CD8-positive, alpha-beta T cell (primary cell): ENCODE measurements at places on chromosomes 3 and 15.

GRCh38 chr3:108092501-108092900 is 1.7 kb upstream of the CD47 start:
- no peak for DNase-seq

- no peak for DNase-seq
Observed at GRCh38 chr15:34456658-34457057, 19.1 kb upstream of the GOLGA8A start.

DNA sequence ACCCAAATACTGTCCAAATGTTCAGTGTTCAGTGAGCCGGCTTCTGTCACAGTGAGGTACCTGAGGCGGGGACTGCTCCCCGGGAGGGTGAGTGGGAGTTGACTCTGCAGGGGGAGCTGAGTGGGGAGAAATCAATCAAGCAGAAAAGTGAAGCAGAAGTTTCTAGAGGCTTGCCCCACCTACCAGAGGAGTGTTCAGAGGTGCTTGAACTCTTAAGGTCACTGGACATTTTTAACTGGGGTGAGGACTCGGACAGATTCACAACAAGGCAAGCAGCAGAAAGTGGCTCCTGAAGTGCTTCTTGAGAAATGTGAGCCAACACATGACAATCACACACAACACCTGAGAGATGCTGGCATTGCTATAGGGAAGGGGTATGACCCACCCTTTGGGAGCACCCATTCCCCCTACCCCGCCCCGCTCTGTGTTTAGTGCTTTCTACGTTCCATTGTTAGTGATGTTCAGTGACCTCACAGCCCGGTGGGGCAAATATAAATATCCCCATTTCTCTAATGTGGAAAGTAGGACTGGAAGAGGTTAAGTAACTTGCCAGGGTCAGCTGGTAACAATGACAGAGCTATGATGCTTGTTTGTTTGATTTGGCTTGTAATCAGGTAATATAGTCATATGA is 48.6 kb upstream of the AKAP13 start:
- no peak for DNase-seq

GRCh38 chr3:130473416-130473815 is 43.6 kb upstream of the COL6A6 start:
- no peak for DNase-seq

DNA sequence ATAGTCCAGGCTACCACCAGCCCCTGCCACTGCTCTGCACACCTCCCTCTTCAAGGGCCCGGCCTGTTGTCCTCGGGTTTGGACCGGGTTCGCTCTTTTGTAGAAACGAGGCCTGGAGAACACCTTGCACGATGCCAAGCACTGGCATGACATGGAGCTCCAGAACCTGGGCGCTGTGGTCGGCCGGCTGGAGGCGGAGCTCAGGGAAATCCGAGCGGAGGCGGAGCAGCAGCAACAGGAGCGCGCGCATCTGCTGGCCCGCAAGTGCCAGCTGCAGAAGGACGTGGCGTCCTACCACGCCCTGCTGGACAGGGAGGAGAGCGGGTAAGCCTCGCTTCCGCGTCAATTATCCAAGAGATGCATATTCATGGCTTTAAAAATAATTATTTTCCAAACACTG is 72.4 kb downstream of the BFSP2 start:
- DNase-seq = no peak

DNA sequence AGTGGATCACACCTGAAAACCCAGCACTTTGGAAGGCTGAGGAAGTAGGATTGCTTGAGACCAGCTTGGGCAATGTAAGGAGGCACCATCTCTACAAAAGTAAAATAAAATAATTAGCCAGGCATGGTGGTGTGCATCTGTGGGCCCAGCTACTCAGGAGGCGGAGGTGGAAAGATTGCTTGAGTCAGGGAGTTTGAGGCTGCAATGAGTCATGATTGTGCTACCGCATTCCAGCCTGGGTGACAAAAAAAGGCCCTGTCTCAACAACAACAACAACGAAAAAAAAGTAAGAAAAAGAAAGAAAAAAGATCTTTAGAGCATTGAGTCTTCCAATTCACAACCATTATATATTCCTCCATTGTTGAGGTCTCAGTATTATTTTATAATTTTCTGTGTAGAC is 192.4 kb upstream of the DPH6 start:
- DNase-seq = no peak

DNA sequence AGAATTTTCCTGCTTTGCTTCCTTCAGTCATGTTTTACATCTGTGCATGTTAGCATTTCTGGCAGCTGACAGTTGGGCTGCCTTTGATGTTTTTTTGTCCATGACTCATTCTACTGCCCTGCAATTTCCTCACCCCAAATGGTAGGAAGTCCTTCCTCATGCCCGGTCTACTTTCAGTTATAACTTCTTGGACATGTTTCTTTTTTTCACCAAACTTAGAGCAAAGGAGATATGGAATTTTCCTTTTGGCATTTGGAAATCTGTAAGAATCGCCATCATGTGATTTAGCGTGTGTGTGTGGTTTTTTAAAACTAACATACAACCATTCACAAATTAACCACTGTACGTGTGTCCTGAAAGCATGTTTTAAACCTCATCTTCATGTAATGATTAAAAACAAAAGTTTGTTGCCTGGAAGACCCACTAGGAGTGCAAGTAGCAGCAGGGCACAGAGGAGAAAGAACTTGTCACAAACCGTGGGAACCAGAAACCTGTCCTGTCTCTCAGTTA is 430.7 kb upstream of the CFAP20DC start:
- DNase-seq = no peak

DNA sequence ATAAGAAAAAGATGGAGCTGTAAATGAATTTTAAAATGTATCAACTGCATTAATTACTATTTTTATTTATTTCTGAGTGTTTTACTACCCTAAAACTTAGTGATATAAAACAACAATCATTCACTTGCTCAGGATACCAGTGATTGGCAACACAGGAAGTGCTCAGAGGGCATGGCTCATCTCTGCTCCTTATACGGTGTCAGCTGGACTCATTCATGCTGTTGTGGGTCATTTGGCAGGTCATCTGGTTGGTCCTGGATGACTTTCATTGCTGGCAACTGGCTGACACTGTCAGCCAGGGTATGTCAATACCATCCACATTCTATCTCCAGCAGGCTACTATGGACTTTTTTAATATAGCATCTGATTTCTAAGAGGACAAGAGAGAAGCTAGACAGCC is 689.6 kb upstream of the NECTIN3 start:
- DNase-seq = no peak

DNA sequence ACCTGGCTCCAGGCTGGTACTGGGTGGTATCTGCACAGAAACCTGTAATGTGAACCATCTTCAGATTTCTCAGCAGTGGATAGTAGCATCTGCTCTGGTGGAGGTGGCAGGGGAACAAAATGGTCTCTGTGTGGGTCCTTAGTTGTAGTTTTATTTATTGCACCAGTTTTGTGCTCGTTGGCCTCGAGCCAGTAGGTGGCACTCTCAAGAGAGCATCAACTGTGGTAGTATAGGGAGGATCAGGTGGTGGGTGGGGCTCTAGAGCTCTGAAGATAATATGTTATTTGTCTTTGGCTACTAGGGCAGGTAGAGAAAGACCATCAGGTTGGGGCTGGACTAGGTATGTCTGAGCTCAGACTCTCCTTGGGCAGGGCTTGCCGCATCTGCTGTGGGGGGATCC is 254.0 kb upstream of the GPR149 start:
- DNase-seq = no peak

- DNase-seq = no peak
Observed at GRCh38 chr15:66503780-66504562, 684 bp downstream of the RPL4 start.

DNA sequence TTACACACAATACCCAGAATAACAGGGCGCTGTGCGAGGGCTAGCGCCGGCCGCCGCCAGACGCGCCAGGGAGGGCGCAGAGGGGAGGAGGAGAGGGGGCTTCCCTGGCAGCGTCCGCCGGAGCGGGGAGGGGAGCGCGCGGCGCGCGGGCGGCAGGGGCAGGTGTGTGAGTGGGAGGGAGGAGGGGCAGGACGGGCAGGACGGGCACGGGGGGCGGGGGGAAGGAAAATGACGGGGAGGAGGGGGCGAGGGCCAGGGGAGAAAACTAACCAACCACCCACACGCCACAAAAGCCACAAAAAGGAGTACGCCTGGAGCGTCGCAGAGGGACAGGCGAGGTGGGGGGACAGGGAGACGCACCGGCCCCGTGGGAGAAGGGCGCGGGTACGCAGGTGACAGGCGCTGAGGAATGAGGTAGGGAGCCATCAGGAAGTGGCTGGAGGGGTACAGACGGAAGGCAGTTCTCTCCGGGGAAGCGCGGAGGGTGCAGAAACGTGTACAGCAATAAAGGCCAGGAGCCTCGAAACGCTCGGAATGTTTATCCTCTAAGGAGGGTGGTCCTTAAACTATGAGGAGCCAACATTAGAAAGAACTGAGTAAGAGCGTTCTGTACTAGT is 610 bp upstream of the SATB1 start:
- peak; percentile 85 for DNase-seq

DNA sequence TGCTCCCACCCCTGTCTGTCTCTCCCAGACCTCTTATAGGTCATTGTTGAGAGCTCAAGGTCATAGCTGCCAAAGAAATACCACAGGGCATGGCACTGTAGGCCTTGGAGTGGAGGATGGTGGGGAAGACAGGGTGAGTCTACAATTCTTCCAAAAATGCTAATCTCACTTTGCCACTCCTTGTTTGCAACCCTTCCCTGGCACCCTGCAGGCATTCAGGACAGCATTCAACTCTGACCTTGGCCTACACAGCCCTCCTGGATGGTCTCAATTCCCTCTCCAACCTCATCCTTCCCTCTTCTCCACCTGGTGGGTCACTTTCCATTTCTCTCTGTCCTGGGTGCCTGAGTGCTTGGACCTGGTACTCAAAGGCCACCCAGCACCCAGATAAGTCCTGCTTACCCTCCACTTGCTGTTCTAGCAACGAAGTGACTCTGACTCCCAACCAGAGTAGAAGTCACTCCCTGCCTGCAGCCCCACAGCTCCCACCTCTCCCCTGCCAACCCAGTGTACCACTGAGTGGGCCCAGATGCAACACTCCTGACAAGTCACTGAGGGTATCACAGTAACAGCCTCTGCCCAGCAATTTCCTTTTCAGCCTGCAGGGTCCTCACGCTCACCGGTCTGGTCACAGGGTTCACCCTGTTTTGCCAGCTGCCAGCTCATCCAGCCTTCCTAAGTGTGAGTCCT is 36.6 kb downstream of the AMOTL2 start:
- no peak for DNase-seq

GRCh38 chr3:126355777-126356372 is 1.3 kb downstream of the KLF15 start:
- peak; percentile 17 for DNase-seq

GRCh38 chr3:73485877-73486330 is 138.8 kb downstream of the PDZRN3 start:
- no peak for DNase-seq

- DNase-seq = no peak
Observed at GRCh38 chr3:55541016-55541415, 53.9 kb upstream of the WNT5A start.

GRCh38 chr15:33211176-33211808 is 16.8 kb upstream of the FMN1 start:
- DNase-seq = no peak

DNA sequence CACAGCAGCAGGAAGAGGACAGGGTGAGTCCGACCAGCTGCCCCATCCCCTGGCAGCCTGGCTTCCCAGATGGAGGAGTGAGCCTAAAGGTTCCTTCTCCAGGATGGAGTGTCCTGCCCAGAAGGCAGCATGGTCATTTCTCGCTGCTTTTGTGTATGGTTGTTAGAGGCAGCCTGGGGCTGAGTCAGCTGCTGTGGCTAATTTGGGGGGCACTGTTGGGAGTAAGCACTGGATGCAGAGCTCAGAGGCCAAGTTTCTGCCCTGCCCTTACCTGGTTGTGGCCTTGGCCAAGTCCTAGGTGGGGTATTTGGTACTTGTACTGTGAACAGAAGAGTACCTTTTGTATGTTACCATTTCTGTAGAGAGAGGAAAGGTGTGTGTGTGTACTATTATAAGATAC is 78.6 kb downstream of the ADAMTS7 start:
- DNase-seq = no peak

DNA sequence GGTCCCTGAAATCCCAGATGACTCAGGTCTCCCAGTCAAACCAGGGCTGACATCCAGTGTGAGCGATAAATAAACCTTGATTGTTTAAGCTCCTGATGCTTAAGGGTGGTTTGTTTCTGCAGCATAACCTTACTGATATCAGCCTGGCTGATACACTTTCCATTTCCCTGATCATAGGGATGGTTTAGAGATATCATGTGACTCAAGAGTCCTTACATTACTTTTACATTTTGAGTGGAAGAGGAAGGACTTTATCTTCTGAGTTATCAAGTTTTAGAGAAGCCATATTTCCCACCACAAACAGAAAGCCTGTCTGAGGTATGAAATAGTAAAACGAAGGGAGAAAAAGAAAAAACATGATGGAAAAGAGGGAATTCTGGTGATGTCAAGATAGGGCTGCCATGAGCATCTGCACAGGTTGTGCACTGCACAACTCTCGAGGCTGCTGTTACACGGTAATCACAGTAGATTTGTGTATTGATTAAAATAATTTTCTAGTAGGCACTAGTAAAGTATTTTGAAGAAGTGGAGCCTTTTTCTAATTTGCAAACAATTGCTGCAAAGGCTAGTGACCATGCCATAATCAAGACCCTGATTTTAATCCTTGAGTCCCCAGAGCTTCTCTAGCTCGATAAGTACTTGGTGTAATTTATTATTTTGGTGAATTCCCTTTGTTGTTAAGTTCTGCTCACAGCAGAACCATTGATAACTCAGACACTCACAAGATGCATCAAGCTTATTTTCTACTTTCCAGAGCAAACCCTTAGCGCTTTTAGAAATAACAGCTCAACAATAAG is 34.1 kb upstream of the FBLN2 start:
- DNase-seq = no peak

DNA sequence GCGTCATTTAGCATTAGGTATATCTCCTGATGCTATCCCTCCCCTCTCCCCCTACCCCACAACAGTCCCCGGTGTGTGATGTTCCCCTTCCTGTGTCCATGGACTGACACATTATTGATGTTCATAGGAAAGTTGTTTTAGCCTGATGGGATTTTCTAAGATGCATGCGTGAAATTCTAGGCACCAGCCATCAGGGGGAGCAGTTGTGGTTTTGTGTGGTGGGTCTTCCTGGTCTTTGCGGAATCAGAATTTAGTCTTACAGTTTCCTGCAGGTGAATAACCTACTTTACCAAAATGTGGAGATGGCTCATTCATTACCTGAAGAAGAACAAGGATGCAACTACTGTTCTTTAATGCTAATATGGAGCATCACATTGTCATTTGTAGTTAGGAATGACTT is 455.0 kb upstream of the THBS1 start:
- peak; percentile 10 for DNase-seq

DNA sequence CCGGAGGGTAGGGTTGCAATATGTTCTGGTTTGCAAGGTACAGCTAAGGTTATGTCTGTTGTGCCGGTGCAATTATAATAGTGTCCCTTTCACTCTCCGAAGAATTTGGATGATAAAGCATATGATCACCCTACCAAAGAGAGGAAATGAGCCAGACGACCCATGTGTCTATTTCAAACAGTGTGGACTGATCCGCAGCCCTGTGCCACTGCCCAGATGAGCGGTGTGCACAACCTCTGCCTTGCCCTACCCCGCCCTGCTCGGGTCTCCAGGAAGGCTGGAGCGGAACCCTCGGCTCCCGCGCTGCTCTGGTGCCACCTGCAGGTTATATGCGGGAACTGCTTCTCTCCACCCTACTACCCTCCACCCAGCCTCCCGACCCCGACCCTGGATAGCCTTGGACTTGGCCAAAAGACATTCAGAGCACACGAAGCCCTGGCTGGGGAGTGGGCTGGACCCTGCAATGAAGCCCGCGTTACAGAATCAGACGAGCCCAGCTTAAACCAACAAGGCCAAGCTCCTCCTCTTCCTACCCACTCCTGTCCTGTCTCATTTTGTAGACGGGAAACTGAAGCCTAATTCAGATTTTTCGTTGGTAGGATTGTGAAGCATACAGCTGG is 68.4 kb upstream of the CHRNB4 start:
- peak; percentile 76 for DNase-seq

GRCh38 chr15:52159645-52160044 is 31.5 kb downstream of the GNB5 start:
- no peak for DNase-seq
